ENCODE measurements at places on chromosomes 16 and 17.

DNA sequence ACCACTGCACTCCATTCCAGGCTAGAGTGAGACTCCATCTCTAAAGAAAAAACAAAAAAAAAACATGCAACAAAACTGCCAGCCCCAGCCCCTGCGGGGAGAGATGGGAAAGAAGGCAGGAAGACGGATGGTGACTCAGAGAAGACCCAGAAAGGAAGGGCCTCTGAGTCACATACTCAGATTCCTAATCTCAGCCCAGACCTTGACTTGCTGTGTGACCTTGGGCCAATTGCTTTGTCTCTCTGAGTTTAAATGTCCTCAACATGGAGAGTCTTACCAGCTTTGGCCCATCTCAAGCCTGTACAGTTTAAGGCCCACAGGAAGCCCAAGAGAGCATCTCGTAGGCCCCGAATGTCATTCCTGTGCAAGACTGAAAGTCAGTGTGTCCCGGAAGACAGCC, 86.5 kb upstream of the LHX1 start:
- DNase-seq = no peak

GRCh38 chr16:556474-557173, 3.6 kb upstream of the PRR35 start:
- no peak for DNase-seq

- DNase-seq = no peak
Observed at GRCh38 chr16:12083631-12084030, 107.1 kb downstream of the SNX29 start.

GRCh38 chr16:80369138-80369958, 171.4 kb upstream of the DYNLRB2 start:
- DNase-seq = no peak

DNA sequence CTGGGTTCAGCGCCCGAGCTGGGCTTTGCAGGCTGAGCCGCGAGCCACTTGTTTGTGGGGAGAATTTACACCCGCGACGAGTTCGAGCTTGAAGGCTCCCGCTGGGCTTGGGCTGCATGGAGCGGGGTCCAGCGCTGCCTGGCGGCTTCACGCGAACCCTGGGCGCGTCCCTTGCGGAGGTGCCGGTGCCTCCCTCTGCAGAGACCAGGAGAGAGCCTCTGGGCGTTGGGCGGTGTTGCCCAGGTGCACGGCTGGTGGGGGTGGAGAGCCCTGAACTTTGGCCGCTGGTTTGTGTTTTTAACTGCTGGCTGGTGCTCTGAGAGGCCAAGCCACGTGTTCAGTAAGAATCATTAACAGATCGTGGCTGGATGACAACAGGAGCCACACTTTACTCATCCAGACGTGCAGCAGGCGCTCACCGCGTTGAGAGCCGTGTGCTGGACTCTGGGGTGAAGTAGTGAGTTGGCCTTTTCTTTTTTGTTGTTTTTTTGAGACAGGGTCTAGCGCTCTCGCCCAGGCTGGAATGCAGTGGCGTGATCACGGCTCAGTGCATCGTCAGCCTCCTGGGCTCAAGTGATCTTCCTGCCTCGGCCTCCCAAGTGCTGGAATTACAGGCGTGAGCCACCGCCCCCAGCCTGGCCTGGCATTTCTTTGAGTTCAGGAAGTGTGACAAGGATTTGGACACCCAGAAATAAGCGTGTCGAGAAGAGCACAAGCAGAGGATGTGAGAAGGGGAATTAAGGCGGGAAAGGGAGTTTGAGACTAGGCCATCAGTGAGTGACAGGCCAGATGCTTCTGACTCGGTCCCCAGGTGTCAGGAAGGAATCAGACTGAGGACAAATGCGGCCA, 827 bp downstream of the CDK10 start:
- no peak for DNase-seq

- no peak for DNase-seq
Observed at GRCh38 chr16:22400900-22401299, 26.5 kb upstream of the CDR2 start.

- peak; percentile 56 for DNase-seq
Observed at GRCh38 chr17:78421534-78422266, 43.3 kb downstream of the PGS1 start.

GRCh38 chr17:68910251-68910705, 44.9 kb downstream of the ABCA8 start:
- DNase-seq = no peak

GRCh38 chr16:2874912-2875362, 8.1 kb upstream of the FLYWCH2 start:
- DNase-seq = peak; percentile 60

- DNase-seq = no peak
Observed at GRCh38 chr17:65052585-65052984, 4.0 kb downstream of the GNA13 start.

DNA sequence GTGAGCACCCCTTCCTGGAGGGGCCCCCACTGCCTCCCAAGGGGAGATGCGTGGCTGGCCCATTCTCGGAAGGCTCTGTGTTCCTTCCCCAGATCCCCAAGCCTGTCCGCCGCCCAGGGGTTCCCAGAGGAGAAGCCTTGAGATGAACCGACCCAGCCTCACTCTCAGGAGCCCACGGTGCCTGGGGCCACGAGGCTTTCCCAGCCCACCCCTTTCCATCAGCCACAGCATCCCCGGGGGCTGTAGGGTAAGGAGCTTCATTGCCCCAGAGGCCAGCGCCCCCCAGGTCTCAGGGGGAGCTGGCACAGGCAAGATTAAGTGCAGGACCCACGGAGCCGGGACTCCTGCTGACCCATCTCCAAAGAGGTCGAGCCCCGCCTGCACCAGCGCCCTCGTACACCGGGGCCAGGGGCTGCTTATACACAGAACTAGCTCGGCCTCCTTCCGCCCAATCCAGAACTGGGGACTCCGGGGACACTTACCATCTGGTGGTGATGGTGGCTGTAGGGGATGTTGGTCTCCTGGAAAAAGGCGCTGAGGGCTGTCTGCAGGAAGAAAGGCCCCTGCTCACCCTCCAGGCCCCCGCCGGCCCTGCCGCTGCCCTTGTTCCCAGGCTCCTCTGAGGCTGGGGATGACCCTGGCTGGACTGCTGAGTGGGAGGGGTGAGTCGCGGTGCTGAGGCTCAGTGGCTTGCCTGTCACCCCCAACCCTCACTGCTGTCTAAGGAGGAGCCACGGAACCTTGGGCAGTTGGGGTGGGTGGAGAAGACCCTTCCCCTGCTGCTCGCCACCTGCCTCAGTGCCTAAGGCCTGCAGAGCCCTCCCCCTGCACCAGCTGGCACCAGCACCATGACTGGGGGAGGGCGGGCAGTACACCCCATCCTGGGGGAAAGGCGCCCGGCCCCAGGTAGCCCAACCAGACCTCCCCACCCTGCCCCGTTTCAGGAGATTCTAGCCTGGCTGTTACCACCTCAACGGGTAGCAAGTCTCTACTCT, 4.4 kb downstream of the UBALD1 start:
- no peak for DNase-seq

- DNase-seq = no peak
Observed at GRCh38 chr16:35748621-35749252, 2289.3 kb downstream of the TP53TG3F start.

DNA sequence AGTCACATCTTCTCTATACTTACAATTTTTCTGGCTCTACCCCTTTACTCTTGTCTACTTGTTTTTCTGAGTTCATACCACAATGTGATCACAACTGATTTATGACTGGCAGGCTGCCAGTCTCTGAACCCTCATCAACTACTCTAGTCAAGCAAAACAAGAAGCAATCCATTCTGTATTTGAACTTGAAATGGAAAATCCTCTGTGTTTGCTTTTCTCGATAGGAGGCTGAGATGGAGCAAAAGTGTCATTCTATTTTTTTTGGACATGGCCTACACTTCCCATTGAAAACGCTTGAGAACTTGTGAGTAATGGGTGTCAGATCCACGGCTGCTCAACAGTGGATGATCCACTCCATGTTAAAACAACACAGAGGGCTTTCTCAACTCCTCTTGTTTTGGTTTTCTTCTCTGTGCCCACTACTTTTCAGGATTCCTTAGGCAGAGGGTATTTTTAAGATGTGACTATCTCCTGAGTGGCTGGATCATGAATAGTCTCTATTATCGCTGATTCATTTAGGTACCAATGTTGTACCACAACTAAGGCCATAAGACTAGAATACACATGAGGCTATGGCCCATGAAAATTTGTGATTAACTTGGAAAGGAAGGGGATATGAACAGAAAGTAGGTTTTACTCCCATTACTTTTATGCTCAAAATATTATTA, 11.7 kb downstream of the TMEM100 start:
- peak; percentile 8 for DNase-seq

DNA sequence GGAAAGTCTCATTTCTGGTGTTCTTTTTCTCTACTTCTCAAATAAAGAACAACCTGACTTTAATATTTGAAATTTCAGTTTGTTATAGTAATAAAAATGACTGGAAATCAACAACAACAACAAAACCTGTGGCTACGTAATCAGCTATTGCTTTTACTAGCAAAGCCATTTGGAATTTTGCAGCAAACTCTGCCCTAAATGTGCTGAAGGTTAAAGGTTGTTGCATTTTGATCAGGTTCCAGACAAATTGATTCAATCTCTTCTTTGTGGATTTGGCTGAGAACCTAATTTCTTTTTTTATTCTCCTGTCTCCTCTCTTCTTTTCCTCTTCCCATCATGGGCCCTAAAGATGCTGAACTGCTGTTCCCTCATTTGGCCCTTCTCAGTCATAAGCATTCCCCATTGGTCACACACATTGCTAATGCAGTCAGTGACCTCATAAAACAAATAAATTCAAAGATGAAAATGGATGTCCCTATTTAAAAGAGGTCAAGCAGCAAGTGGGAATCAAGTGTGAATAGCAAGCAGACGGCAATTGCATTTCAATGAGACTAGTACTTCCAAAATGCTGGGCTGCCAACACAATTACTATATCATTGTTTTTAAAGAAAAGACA, 795.1 kb upstream of the CDH8 start:
- DNase-seq = no peak

- DNase-seq = no peak
Observed at GRCh38 chr17:15920758-15921239, 24.1 kb upstream of the ADORA2B start.

- no peak for DNase-seq
Observed at GRCh38 chr16:21283521-21284289, 5.6 kb upstream of the CRYM start.

DNA sequence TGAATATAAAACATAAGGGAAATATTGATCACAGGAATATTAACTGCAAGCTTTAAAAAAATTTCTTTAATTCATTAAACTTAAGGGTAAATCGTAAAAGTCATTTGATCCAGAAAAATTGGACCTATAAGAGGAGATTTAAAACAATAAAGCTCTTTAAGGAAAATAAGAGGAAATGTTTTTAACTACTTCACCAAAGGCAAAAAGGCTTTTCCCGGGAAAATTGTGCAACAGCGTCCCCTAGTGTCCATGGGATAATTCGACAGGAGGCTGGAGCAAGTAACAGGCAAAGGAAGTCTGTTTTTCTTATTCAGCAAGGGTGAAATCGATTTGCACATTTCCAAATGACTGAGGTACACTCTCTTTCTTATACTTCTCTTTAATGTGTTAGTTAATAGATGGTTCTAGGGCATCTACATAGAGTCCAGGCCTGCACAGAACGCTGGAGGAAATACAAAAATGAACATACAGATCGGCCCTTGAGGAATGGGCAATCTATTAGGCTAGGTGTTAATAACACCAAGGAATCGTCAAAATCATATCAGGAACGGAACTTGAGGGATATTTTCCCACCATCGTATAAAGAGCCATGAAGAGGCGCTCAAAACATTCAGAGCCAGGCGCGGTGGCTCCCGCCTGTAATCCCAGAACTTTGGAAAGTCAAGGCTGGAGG, 61.4 kb downstream of the ZNF18 start:
- DNase-seq = no peak

Measured in NCI-H187 (cell line).